ENCODE measurements at places on chromosomes 7 and 10.

- peak; percentile 75 for DNase-seq
Measured at GRCh38 chr10:10872035-10872673, 145.5 kb upstream of the CELF2 start.

DNA sequence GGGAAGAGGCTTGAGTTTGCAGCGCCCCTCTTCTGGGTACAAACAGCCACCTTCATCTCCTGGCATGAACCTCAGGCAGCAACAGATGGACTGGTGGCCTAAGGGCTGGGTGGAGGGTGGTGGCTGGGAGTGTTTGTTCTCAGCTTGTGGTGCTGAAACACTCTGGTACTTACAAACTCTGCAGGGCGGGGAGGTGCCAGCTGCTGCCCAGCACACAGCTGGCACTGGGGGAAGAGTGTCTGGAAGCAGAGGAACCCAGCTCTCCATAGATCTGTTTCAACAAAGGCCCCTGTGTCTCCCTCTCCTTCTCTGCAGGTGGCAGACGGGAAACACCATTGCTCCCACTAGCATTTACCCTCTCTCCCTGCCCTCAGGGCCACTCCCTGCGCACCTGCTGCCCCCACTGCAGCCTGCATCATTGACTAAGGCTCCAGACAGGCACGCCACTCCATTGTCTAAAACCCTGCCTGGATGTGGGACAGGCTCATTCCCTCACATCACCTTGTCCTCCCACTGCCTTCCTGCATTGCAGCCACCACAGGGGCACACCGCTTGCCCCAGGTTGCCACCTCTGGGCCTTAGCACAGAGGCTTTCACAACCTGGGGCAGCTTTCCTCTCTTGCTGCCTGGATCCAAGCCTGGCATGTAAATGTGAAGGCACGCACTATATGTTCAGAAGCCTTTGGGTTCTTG, 6.5 kb downstream of the ARHGAP22 start:
- no peak for DNase-seq

DNA sequence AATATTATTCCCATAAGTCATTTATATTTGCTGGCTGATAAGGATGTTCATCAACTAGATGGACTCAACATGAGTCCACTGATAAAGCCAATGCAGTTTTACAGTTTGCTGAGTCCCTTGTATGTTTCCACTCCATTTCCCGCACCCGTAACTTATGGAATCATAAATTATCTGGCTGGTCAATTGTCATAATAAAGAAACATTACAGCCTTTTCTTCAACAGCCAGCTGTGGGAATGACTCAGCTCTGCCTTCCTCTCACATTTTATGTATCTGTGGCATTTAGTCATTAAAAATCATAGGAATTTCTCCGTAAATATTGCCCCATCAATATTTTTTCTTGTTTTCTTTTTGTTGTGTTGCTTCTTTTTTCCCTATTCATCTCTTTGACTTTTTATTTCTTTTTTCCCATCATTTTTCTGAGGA, 22.3 kb upstream of the TMEM26 start:
- DNase-seq, result no peak

- no peak for DNase-seq
Measured at GRCh38 chr10:5413012-5413938, 918 bp downstream of the NET1 start.

DNA sequence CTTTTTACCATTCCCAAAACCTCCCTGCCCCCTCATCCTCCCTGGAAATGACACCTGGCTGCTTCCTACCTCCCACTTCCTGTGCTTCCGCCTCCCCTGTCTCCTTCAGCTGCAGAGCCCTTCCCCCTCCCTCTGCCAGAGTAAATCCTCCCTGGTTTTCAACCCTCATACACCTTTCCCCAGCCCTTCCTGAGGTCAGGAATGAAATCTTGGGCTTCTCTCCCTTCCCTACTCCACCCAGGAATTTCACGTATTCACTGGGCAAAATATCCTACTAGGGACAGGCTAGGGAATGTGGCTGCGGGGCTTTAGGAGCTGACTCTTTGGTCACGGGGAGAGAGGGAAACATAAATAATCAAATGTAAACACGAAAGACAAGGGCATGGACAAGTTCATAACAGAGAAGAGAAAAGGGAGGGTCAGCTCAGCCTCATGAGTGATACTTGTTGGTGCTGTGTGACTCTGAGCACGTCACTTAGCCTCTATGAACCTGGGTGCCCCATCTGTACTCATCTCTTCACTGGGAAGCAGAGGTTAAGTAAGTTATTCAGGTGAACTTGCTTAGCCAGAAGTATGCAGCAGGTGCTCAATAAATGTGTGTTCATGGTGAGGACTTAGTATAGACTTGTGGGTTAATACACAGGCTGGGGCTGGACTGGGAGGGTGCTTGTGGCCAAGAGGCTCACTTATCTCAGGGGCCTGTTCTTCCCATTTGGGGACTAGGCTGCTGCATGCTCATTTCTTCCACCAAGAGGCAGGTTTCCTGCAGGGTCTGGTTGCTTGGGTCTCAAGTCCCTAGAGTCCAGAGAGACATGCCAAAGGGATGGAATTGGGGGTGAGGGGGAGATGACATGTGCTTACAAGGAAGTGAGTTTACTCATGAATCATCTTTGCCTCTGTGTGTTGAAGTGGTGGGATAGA, 10.0 kb upstream of the DUSP5 start:
- no peak for DNase-seq

DNA sequence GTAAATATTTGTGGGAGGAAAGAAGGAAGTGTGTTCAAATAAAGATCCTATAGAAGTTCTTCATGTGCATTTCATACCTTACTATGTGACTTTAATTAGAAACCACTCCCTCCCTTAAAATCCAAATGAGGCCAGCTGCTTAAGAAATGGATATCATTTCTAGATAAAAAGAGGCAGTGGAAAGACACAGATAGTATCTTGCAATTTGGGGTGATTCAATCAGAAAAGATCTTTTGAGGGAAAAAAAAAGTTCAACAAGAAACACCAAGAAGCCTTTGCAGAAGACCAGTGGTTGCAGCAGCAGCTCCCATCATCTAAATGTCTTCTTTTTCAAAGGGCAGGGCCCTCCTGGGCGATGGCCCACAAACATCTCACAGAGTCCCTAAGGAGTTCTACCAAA, 200.1 kb downstream of the LRRN3 start:
- DNase-seq, result no peak

DNA sequence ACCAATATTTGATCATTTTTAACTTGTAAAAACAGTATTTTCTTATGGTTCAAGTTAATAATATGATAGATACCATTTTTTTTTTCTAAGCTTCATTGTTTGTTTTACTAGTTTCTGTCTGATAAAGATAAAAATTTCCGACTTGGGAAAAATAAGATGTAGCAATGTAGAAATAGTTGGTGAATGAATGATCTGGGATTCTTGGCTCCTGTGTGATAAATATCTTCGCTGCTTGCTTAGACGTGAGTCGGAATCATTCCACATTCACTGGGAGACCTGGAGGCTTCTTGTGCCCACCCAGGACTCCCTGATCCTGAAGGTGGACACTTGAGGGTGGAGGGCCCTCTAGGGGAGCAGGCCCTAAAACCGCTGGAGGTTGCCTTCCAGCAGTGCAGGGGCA, 47.9 kb downstream of the EXOC4 start:
- DNase-seq, result no peak

- DNase-seq, result no peak
Measured at GRCh38 chr7:100137851-100138760, 10.6 kb upstream of the LAMTOR4 start.

GRCh38 chr7:3107228-3107763, 63.6 kb upstream of the CARD11 start:
- no peak for DNase-seq

DNA sequence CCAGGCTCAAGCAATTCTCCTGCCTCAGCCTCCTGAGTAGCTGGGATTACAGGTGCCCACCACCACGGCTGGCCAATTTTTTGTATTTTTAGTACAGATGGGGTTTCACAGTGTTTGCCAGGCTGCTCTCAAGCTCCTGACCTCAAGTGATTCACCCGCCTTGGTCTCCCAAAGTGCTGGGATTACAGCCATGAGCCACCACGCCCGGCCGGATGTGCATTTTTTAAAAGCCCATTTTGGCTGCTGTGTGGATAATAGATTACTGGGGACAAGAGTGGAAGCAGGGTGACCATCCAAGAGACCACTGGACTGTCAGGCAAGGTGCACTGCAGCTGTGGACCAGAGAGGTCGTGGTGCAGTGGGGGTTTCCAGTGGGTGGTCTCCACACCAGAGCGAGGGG, 21.4 kb downstream of the HKDC1 start:
- DNase-seq, result no peak

DNA sequence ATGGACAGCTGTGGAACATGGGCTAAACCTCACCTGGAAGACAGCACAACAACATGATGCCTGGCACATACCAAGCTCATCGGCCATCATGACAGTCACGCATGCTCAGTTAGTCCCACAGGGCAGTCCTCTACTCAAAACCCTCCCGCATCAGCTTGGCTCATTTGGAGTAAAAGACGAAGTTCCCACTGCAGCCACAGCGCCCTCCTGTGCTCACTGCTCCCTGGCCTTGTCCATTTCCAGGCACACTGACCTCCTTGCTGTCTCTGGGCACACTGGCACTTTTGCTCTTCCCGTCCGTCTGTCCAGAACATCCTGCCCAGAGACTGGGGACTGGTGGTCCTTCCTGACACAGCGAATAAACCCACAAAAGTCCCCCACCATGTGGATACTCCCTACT, 66.2 kb downstream of the LARP4B start:
- DNase-seq, result no peak

DNA sequence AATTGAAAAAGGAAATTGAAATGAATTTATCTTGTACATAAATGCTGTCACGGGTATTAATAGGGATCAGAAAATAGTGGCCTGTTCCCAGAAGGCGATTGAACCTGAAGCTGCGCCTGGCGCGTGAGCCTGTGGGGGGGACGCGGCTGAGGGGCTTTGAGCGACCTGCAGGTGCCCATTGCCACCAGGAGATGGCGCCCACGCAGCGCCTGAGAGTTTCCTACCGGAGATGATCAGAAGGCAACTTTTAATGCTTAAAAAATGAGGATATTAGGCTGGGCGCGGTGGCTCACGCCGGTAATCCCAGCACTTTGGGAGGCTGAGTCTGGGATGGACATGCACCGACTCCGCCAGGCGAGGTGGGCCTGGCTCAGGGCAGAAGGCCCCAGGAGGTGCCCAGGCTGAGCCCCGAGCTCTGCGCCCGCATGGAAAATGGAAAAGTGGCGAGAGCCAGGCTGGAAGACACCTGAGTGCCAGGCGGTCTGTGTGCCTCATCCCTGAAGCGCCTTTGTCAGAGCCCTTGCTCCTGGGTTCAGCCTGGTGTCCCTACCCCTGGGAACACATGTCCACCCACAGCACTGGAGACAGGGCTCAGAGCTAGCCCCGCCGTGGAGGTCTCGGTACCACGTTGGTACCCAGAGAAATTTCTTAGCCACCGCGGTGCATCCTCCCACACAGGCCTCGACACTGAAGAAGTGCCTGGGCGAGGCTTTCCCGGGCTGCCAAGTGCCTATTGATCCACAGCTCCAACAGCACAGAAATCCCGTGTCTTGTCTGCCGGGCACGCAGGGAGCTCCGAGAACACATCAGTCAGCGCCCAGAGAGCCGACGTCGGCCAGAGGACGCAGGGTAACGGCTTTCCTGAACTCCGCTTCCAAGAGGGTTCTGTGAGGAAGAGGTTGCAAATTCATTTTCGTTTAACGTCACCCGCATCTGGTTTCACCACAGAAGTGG, 117.4 kb downstream of the INPP5A start:
- DNase-seq, result no peak

DNA sequence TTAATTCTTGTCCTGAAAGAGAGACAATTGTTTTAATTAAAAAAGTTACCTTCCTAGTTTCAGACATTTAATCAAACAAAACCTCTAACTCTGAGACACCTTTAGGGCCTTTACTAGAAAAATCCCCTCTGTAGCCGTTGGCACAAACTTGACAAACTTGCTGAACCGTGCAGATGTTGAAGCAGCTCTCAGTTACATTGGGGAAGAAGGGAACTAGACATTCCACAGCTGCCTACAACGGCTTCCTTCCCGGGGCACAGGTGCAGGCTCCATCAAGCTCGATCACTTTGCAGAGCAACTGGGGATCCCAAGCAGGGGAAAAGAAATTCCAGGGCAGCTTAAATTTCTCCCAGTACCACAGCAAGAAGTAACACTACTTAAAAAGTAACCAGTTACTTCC, 141.3 kb downstream of the SKAP2 start:
- no peak for DNase-seq

DNA sequence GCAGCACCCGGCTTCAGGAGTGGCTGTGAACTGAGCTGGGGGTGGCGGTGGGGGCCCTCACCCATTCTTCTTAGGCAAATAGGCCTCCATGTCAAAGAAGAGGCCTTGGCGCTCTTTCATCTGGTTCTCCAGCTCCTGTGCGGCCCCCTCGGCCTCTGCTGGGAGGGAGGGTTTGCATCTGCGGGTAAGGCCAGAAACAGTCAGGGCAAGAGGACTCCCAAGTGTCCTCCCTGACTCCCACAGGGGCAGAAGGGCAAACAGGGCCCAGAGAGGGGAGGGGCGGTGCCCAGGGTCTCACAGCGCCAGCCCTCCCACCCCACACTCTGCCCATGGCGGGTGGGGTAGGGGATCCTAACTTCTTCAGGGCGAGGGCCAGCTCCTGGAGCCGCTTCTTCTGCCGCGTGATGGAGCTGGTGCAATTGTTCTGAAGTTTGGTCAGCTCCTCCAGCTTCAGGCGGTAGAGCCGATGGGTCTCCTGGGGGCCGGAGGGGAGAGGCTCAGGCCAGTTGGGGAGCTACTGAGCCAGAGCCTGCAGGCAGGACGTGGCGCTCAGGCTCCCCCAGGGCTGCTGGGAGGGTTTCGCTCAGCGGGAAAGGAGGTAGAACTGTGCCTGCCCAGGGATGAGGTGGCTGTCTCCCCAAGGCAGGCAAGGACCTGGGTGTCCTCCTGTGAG, 2.2 kb downstream of the TMEM120A start:
- no peak for DNase-seq

DNA sequence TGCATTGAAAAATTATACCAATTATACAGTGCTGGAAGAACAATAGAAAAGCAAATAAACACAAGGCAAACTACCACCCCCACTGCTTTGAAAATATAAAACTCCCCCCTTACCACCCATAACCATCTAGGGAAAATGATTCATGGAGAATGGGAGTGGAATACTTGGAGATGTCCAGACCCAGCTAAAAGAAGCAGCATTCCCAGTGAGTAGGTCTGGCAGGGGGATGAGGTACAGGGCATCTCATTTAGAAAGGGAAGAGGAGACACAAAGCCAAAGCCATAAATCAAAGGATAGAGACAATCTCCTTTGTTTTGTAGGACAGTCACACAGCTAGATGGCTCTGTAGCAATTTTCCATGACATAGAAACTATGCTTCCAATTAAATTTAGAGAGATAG, 36.0 kb upstream of the DGKI start:
- no peak for DNase-seq

Measured in retinal pigment epithelial cell (primary cell).